ENCODE measurements at places on chromosomes 11 and 22.

DNA sequence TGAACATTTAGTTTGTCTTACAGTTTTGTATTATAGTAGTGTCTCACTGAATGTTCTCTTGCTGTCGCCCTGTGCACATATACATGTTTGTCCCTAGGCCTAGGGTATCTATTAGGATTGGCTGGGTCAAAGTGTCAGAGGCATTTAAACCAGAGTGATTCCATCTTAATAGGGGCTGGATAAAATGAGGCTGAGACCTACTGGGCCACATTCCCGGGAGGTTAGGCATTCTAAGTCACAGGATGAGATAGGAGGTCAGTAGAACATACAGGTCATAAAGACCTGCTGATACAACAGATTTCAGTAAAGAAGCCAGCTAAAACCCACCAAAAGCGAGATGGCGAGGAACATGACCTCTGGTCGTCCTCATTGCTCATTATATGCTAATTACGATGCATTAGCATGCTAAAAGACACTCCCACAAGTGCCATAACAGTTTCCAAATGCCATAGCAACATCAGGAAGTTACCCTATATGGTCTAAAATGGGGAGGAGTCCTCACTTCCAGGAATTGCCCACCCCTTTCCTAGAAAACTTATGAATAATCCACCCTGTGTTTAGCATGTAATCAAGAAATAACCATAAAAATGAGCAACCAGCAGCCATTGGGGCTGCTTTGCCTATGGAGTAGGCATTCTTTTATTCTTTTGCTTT lies 82.6 kb downstream of the LDLRAD3 start:
- DNase-seq, result no peak

DNA sequence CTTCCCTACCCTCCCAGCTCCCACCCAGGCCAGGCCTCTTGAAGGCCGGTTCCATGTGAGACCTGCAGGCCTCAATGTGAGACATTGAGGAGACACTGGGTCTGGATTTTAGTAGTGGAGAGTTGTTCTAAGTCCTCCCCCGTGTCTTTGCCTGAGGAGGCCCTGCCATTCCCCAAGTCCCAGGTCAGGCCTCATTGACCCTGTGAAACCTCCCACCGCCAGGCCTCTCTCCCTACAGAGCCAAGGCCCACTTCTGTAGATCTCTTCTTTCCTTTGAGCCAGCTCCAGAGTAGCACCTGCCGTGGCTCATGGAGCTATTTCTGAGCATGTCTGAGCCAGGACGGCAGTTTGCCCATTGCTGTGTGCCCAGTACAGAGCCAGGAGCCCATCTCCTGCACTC lies 1419.6 kb downstream of the TBC1D22A start:
- DNase-seq, result no peak

DNA sequence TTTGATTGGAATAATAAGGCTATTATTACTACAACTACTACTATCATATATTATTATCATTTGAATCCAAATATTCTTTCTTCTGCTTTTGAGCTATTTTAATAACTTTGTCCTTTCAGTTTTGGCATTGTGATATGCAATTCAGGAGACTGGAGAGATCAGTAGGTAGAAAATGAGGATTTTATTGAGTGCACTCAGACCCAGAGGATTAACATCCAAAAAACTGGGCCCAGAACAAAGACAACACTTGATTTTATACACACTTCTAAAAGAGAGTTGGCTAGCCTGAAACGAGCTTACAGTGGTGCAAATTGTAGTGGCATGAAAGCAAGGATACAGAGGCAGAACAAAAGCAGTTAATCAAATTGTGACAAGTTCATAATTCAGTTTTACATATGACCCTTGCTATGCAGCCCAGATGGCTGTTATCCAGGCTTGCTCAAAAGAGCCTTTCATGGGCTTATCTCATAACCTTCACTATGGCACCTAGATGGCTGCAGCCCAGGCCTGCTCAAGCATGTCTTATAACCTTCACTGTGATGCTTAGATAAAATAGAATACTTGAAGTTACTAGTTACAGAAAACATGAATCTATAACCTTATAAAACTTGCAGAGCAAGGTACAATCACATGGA lies 796.3 kb upstream of the RAG2 start:
- no peak for DNase-seq

- no peak for DNase-seq
These were observed 10.7 kb upstream of the MS4A6E start for GRCh38 chr11:60316317-60316716.

DNA sequence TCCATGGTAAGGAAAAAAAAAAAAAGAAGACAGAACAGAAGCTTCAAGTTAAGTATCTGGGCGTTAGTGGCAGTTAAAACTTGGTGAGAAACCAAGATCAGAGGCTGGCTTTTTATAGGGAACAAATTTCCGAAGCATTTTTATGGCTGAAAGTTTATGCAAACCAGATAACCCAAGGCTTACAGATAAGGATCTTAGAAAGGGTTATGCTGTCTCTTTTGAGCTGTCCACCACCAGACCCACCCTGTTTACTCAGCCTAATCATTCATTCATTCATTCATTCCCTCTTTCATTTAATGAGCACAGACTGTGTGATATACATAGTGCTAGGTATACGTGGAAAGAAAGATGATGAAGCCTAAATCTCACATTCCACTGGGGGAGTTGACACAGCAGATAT lies 89.5 kb downstream of the ME3 start:
- DNase-seq, result no peak

- no peak for DNase-seq
These were observed 22.6 kb downstream of the AMOTL1 start for GRCh38 chr11:94790661-94791180.

GRCh38 chr22:26646158-26646557 lies 11.2 kb upstream of the MIAT start:
- DNase-seq, result no peak

GRCh38 chr11:78344676-78345075 lies 72.9 kb downstream of the GAB2 start:
- DNase-seq, result no peak

- DNase-seq, result no peak
These were observed 37.4 kb downstream of the MTMR2 start for GRCh38 chr11:95886462-95886861.

DNA sequence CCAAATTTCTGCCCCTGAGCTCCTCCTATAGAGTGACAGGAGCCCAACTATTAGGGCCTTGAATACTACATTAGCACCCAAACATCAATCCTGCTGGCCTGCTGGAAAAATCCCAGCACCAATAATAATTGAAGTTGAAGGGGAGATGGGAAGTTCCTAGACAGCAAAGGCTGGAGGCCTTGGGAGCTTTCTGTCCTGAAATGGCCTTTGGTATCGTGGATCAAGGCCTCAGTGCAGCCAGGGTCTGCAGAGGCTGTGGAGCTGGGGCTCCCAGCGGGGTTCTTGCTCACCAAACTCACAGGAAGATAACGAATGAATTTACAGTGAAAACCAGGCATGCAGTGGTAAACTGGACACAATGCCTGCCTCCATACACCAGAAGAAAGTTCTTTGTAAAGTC lies 9.2 kb upstream of the MICALL1 start:
- no peak for DNase-seq

DNA sequence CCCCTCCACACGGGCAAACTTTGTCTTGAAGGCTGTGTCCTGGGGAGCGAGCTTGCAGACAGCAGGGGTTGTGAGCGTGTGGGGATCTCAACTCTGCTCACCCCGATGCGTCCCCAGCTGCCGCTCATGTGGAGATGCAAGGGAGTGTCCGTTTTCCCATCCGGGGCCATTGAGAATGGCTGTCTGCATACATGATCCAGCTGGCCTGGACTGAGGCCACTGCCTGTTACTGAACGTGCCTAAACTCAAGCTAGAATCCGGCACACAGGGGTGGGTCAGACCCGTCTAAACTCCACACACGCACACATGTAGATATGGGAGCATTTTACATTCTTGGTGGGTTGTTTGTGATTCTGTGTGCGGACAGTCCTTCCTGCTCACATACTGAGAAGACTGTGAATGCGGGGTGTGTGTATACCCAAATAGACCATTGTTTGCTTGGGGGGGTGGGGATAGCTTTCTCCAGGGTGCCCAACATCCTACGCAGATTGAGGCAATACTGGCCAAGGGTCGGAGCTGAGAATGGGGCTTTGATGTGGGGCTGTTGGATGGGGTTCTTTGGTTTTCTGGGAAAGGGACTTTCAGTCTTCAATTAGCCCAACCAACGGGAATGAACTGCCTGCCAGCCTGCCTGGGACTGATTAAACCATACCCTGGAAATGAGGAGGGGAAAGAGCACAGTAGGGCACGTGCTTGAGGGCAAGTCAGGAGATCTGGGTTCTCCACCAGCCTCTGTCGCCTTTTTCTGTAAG lies 60.4 kb downstream of the ST3GAL4 start:
- no peak for DNase-seq

DNA sequence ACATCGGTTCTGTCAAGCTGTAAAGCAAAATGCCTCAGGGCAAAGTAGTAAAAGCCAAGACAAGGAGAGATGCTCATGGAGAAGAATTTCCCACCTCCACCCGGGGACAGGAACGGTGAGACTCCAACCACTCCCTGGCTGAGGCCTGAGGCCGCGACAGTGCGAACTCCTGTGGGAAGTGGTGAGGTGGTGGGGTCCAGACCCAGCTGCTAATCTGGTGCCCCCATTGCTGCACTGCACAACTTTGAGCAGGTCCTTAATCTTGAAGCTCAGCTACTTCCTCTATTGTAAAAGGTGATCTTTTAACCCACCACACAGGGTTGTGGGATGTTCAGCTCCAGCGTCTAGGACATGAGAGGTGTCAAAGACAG lies 83.9 kb downstream of the ZC3H12C start:
- no peak for DNase-seq

GRCh38 chr22:44735518-44736428 lies 16.6 kb upstream of the ARHGAP8 start:
- peak; percentile 71 for DNase-seq

GRCh38 chr11:115488945-115489344 lies 15.3 kb downstream of the CADM1 start:
- no peak for DNase-seq

GRCh38 chr11:86262387-86262786 lies 17.8 kb downstream of the EED start:
- DNase-seq, result no peak

GRCh38 chr11:13726456-13726855 lies 58.0 kb downstream of the FAR1 start:
- DNase-seq, result no peak

GRCh38 chr11:132784441-132784840 lies 747.9 kb downstream of the OPCML start:
- DNase-seq, result no peak

GRCh38 chr11:78094250-78094649 lies 14.6 kb upstream of the NDUFC2 start:
- no peak for DNase-seq

DNA sequence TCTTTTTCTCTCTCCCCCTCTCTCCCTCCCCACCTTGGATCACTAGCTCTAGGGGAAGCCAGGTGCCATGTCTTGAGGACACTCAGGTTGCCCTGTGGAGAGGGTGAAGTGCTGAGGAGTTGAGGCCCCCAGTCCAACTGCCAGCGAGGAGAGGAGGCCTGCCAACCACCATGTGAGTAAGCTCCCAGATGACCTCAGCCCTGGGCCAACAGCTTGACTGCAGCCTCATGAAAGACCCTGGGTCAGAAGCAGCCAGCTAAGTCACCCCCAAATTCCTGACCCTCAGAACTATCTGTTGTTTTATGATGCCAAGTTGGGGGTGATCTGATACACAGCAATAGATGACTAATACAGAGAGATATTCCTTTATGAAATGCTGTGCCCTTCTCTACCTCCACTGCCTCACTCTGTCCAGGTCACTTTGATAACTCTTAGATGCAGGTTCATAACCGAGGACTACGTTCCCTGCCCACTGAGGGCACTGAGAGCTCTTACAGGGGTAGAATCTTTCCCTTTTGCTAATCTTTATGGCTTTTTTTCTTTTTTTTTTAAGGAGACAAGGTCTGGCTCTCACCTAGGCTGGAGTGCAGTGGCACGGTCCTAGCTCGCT lies 8.0 kb downstream of the ARFGAP3 start:
- no peak for DNase-seq

DNA sequence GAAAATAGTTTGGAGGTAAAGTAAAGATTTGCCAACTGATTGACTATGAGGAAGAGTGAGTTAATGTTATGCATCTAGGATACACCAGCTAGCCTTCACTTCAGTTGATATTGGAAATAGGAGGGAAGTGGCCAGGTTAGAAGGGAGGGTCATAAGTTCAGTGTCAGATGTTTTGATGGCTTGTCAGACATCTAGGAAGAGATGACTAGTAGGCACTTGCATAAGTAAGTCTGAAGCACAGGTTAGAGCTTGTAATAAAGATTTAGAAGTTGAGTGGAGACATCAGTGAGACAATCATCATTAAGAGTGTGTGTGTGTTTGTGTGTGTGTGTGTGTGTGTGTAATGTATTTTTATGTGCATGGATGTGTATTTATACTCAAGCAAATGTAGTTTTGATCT lies 146.1 kb downstream of the OR4C45 start:
- no peak for DNase-seq

GRCh38 chr22:42947211-42947990 lies 67.5 kb downstream of the PACSIN2 start:
- DNase-seq, result no peak

DNA sequence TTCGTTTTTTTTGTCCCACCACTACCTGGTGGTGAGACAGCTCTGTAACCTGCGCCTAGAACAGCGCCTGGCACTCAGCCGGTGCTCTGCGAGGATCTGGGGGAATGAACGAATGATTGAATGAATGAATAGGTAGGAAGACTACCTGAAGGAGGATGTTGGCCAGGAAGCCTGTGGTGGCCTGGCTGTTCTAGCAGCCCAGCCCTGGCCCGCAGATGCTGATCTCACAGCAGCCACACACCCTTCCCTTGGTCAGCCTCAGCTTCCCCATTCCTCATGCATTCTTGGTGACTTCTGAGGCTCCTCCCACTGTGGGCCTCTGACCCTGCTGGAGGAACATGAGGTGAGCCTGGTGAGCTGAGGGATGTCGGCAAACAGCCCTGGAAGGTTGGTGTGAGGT lies 3.7 kb downstream of the TRPM5 start:
- no peak for DNase-seq

DNA sequence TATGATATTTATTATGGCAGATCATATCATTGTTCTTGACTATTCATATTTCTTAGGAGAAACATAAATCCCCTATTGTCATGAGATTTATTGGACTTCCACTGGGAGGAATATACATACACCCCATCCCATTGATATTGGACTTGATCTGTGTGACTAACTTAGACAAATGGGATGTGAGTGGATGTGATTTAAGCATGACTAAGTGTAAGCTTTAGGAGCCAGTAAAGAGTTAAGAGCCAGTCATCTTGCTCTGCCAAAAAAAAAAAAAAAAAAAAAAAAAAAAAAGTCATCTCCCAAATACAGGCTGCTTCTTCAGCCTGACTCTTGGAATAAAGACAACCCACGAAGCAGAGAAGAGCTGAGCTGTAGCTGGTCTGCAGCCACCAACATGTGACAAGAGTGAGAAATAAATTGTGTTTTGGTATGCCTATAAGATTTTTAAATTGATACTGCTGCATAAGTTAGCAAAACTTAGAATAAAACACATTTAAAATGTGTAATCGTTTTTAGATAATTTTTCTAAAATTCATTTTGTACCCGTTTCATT lies 595.0 kb upstream of the LRRC4C start:
- no peak for DNase-seq

- DNase-seq, result no peak
These were observed 1403.5 kb downstream of the BRD1 start for GRCh38 chr22:48424201-48424627.

GRCh38 chr11:48013269-48013901 lies 33.0 kb downstream of the PTPRJ start:
- DNase-seq, result peak; percentile 78
